Subcutaneous preadipocyte (primary cell): ENCODE measurements at places on chromosomes 16 and 17. TPM values are rescaled to one million over a fixed set of nuclear protein-coding genes. Genes with fewer than 3 reads are reported as not detected.

CEMP1 gene
- 0.20 TPM in 1 of 2 replicates, not detected in the other for total RNA-seq

SCPEP1 gene
- 20.1 and 26.1 TPM in 2 replicates for total RNA-seq

PROCA1 gene
- 1.4 and 1.8 TPM in 2 replicates for total RNA-seq

CCDC154 gene
- total RNA-seq = under 0.01 and 0.20 TPM in 2 replicates

RNF227 gene
- 1.1 and 2.2 TPM in 2 replicates for total RNA-seq

ALDH3A1 gene
- 0.20 TPM in 1 of 2 replicates, not detected in the other for total RNA-seq
